T-helper 2 cell (primary cell): ENCODE measurements at places on chromosomes 5 and 9.

- peak; percentile 90 for DNase-seq
Observed at GRCh38 chr9:91101611-91102168, 260.0 kb downstream of the AUH start.

DNA sequence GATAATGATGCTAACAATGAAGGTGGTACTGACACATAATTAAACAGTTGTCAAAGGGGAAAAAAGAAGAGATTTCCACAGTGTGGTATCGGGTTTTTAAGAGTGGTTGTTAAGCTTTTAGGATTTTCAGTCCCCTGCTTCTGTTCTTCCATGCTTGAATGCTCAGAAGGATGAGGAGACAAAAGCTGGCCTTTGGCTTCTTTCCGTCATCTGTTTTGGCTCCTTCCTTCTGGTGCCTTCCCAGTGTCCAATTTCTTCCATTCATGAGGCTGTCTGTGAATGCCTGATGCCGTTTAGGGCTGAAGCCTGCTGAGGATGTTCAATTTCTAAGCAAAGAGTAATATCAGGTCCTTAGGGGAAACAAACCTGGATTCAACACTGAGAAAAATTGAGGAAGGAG, 179.6 kb upstream of the GLRA1 start:
- DNase-seq: no peak

DNA sequence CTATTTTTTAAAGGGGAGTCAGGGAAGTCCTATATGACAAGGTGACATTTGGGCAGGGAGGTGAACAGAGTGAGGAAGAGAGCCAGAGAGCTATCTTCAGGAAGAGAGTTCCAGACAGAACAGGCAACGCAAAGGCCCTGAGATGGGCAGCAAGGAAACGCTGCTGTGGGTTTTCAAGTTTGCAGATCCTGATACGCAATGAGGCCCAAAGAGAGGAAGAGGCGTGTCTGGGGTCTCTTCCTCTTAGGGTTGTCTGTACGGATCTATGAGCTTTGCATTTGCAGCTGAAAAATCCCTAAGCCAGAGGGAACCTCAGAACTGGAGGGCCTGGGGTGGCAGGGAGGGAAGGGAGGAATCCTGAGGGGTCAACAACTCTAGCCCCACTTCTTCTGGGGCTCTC, 13.6 kb downstream of the FAT2 start:
- DNase-seq: no peak

GRCh38 chr9:7988644-7989280, 189.2 kb upstream of the DMAC1 start:
- DNase-seq: no peak

- no peak for DNase-seq
Observed at GRCh38 chr5:17185773-17186172, 31.7 kb upstream of the BASP1 start.

DNA sequence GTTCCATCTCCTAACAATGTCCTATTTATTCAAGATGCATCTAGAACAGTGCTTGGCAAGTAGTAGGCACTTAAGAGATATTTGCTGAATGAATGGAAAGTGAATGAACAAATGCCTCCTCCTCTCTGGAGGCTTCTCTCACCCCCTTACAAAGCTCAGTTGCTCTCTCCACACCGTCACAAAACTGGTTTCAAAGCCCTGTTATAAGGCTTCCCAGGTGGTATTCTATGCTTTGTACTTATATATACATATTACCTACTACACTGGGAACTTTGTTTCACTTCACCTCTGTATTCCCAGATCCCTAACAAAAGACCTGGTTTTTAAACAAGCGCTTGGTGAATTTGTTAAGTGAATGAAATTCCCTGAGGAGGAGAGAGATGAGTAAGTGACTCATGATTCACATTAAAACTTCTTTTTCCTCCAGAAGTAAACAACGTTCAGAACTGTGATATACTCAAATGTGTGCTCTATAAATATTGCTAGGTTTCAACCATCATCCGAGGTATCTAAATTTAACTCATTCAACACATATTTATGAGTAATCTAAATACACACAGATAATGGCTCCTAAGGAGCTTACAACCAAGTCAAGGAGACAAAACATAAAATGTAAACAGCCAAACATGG, 36.0 kb downstream of the DENND1A start:
- DNase-seq: no peak

GRCh38 chr9:7910426-7911020, 110.9 kb upstream of the DMAC1 start:
- DNase-seq: no peak

GRCh38 chr9:129284607-129285291, 106.7 kb upstream of the IER5L start:
- no peak for DNase-seq

DNA sequence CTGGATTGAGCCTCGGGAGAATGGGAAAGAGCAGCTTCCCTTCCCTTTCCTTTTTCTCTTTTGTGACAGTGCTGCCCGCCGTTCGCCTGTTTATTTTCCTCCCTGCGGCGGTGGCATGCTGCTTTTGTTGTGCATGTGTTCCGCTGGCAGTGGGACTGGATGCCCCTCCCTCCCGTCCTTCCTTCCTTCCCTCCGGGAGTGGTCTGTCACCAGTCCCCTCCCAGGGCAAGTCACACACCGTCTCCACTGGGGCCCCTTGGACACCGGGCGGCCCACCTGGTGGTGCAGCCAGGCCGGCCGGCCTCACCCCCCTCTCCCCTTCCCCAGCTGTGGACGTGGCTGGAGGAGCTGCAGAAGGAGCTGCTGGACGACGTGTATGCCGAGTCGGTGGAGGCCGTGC, 214.7 kb downstream of the TRIO start:
- DNase-seq: no peak

DNA sequence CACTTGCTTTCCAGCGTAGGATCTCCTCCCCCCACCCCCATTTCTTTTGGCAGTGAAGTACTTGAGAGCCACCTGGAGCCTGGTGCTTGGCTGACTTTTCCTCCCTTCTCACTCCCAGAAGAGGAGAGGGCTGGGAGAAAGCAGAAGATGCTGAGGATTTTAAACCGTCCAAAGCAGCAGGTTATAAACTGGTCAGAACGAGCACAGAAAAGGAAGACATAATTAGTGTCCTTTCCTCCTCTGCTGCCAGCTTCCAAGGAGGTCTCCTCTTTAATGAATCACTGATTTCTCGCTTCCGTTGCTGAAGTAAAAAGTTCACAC, 563 bp upstream of the FGF10 start:
- no peak for DNase-seq

- no peak for DNase-seq
Observed at GRCh38 chr9:98207606-98208005, 15.2 kb upstream of the CORO2A start.

DNA sequence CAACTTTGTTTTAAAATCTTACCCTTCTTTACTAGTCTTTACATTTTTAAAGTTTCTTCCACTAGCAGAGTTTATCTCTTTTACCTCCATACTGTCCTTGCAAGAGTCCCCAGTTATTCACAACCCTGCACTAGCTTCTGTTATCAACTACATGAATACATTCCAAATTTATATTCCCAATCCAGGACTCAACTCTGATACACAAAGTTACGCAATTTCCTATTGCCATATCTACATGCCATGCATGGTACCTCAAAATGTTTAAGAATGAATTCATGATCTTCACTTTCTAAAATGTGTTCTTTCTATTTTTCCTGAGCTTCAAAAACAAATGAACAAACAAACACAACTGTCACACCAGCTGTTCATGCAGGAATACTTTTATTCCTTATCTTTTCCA, 668.7 kb downstream of the CDH18 start:
- DNase-seq: no peak

GRCh38 chr5:138274189-138274853, at the start of gene GFRA3:
Gene GFRA3, minus strand, starts transcription at chr5:138274621. Its CDS starts 197 bp downstream, at chr5:138274424.
- no peak for DNase-seq

DNA sequence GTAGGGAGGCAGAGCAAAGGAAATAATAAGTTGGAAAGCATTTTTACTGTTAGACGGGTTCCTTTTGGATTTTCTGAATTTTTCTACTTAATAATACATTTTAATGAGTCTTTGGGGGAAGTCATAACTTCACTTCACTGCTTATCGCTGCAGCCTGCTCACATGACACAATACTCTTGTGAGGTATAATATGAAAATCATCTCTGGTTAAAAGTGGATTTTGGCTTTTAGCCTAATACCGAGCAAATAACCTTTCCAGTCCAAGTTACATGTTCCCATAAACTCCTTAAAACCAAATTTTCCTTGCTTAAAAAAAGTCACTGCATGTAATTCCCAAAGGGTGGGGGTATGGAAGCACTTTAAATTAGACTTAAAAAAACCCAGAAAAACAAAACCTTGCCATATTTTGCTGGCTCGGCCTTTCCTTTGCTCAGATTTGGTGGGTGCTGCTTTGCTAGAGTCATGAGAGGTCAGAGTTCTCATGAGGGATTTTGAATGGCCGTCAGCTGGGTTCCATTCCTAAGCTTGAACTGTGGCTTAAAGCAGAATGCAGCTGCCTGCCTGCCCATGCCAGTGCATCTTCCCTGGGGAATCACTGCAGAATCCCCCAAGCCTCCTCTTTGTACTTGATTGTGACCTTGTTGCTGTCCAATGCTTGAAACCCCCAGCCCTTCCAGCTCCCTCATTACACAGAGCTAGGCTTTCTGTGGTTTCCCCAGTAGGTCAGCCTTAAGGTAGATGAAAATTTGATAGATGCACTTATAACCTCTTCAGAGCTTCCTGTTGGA, 331.8 kb downstream of the KDM4C start:
- no peak for DNase-seq

- DNase-seq: no peak
Observed at GRCh38 chr5:79932510-79933504, 58.3 kb downstream of the MTX3 start.

DNA sequence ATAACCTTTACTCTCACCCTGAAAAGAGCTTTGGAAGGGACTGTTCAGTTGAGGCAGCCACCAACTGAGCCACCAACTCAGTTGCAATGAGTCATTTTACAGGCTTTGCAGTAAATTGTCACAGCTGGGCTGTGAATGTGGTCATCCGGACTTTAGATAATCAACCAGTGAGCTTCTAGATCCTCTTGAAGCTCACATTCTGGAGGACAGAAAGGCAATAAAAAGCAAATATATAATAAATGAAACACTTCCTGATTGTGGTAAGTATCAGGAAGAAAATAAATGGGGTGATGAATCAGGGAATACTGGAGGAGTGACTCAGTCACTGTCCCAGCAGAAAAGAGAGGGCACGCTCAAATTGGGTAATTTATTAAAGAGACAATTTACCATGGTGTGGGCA, 13.2 kb upstream of the C5orf58 start:
- no peak for DNase-seq

DNA sequence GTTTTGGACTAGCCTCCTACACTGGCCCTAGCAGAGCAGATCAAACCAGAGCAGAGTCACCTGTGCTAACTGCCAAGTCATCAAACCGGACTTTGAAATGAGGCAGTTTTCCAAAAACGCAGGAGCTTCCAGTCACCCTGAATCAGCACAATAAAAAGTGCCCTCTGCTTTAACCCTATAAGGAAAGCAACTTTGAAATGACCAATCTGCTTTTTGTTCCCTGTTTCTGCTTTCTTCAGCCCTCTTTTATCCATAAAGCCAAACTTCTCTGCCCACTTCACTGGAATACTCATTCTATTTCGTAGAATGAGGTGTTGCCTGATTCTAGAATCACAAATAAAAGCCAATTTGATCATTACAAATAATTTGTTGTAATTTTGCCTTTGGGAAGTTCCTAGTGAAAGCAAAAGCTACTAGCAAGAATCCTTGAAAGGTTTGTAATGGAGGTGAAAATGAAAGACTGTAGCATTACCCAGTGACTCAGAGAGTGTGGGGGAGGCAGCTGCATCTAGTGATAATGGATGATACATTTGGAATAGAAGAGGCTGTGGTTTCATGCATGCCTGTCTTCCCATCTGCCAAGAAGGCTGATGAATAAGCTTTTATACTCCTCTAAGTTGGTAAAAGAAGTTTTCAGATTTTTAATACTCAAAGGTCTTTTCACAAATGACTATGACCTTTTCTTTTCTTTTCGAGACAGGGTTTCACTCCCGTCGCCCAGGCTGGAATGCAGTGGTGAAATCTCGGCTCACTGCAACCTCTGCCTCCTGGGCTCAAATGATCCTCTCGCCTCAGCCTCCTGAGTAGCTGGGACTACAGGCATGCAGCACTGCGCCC, 14.9 kb downstream of the SPAAR start:
- no peak for DNase-seq

DNA sequence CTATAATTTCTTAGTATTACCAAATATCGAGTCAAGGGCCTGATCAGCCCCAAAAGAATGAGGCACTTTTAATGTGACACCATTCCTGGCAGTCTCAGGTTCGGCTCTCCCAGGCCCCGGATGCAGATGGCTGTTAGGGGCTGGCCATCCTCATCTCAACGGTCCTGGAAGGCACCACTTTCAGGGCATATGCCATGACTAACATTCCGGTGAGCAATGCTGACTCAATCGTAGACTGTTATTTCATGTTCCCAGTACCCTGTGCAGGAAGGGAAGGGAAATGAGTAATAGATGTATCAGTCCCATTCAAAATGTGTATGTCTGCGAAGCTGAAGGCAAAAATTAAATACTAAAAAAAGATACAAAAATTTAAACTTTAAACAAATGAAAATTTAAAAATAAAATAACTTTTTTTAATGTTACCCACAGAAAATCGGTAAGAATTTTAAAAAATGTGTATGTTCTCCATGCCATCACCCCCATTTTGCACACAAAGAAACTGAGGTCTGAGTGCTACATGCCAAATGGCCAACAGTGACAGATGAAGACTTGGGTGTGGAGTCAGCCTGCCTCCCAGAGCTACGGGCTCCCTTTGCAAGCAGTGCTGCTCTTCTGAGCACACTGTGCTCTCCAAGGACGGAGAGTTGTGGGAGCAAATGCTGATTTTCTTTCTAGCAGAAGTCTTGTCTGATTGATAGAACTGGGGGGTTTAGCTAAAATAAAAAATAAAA, 79.0 kb downstream of the GLDC start:
- peak; percentile 51 for DNase-seq

- no peak for DNase-seq
Observed at GRCh38 chr5:96741106-96741505, 66.6 kb downstream of the ERAP1 start.

GRCh38 chr5:180586204-180586603, 5.1 kb downstream of the SCGB3A1 start:
- DNase-seq: no peak

GRCh38 chr9:21155501-21155900, 11.0 kb downstream of the IFNA21 start:
- DNase-seq: no peak

DNA sequence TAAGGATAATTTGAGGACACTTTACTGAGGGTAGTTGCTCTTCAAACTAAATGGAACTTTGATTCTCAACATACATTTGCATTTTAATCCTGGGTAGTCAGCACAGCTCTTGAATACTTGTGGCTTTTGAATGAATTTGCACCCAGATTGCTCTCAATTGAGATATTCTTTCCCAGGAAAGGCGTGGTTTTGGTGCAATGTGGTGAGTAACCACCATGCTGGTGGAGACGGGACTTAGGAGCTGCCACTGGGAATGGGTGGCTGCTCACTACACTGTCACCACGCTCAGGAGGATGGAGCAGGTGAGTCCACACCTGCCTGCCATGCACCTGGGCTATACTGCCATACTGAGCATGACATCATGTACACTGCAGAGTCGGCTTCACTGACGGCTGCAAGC, 99.2 kb downstream of the IRX1 start:
- DNase-seq: no peak
